ENCODE measurements at places on chromosomes 6 and 20.

GRCh38 chr20:61629602-61630390 is 377.7 kb downstream of the CDH4 start:
- no peak for DNase-seq

DNA sequence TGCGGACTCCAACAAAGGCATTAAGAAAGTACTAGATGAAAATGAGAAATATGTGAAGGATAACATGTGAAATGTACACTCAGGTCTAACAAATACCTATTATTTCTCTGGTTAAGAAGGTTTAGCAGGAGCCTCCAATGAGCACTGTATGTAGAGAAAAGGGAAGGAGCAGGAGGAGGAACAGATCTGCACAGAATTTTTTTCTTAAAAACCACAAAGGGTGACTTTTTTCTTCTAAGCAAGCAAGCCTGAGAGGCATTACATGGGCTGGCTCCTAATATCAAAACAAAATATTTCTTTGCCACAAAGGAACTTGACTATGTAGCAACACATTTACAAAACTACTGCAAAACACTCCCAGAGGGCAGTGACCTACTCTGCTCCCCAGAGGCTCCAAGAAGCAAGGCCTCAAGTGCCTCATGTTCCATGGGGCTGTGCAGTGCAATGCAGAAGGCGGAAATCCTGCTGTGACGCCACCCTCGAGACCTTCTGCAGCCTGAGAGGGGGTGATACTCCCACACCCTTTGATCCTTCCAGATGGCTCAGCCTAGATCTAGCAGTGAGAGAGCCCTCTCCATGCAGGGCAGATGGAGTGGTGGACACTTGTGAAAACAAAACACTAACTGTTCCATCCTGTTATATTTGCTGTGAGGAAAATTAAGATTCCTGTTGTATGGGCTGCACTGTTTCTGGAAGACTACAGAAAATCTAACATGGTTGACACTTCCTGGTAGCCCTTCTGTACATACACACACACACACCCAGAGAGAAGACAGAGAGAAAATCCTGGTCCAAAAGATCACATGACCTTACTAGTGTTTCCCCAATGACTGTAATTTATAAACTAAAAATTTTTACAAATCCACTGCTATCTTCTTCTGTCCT is 36.0 kb upstream of the SMIM29 start:
- DNase-seq = no peak

GRCh38 chr6:5087389-5087788 is 2.2 kb downstream of the PPP1R3G start:
- no peak for DNase-seq

DNA sequence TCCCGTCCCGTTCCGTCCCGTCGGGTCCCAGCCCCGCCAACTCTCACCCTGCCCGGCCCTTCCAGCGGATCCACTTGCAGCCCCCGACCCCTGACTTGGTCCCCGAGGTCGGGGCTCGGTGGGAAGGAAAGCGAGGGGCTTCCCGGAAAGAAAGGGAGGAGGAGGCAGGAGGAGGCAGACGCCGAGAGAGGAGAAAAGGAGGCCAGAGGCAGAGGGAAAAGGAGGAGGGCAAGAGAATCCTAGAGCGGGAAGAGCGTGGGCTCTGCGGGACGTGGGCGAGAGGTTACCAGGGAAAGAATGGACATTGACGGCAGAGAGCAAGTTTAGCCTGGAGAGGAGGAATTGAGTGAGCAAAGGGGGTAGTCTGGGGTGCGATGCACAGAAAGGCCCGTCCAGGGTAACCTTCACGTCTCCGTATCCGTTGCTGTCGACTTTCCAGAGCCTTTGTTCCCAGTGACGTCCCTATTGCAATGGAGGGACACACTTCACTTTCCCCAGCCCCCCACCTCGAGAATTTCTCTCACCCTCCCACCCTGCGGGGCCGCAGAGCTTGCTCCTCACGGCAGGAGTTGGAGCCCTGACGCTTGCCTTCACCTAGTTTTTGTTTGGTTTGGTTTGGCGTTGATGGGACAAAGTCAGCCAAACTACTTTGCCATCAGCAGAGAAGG is 477 bp upstream of the MOXD1 start:
- DNase-seq = no peak

DNA sequence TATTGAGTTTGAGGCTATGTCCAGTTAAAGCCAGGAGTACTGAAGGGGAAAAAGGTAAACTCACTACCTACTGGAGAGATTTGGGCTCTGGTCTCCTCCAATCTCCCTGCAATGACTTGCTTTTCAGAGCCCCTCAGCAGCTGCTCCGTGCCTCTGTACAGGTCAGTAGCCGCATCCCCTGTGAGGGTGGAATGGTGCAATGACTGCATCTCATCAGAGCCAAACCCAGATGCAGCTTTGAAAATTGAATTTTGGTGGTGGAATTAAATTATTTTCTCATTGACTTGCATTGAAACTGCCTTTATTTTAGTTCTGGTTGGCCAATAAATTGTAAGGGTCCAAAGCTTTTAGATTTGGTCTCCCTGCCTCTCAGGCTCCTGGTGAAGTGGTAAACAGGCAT is 166.7 kb downstream of the DLL1 start:
- no peak for DNase-seq

DNA sequence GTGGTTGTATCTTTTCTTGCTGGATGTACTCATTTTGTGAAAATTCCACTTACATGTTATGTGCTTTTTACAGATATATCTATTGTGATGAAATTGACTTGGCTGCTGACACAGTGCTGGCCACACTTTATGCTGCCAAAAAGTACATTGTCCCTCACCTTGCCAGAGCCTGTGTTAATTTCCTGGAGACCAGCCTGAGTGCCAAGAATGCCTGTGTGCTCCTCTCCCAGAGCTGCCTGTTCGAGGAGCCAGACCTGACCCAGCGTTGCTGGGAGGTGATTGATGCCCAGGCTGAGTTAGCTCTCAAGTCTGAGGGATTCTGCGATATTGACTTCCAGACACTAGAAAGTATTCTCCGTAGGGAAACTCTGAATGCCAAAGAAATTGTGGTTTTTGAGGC is 4.9 kb downstream of the BTBD3 start:
- no peak for DNase-seq

DNA sequence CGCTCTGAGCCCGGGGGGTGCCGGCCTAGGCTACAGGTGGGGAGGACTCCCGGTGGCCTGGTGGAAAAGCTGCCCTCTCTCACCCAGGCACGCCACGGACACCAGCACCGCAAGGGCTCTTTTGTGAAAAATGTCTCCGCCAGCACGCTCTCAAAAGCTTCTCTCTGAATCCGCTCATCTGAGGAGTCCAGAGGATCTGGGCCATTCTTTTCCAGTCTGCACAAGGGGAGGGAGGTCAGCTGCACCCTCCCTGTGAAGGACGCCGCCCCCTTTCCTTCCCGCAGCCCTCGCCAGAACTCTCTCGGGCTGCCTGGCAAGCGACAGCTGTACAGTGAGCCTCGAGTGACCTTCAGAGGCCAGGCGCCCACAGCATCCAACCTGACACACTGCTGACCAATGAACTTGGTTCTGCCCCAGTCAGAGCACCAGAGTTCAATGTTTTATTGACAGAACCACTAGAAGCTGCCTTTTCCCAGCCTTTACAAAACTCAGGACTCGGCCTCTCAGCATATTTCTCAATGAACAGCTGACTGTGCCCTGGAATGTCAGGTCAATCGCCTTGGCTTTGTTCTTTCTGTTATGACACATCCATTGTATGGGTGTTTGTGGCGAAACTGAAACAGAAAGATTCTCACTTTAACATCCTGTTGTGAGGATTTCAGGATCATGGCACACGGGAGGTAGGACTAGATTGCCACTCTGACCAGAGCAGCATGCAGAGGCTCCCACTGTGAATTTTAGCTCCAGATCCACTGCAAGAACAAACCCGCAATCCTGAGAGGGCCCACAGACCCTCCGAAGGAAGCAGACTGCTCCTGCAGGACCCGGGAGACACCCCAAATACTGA is 26.7 kb downstream of the SERPINB9 start:
- no peak for DNase-seq

- DNase-seq = no peak
Observed at GRCh38 chr6:15503346-15503680, 159.5 kb downstream of the DTNBP1 start.

GRCh38 chr6:144593392-144593791 is 308.3 kb downstream of the UTRN start:
- DNase-seq = no peak

- DNase-seq = no peak
Observed at GRCh38 chr20:55239269-55239668, 763.9 kb downstream of the DOK5 start.

GRCh38 chr6:12228447-12229146 is 61.6 kb upstream of the EDN1 start:
- DNase-seq = no peak

- no peak for DNase-seq
Observed at GRCh38 chr6:109821428-109821827, 130.3 kb downstream of the FIG4 start.

- no peak for DNase-seq
Observed at GRCh38 chr6:160319246-160319645, 28.9 kb upstream of the SLC22A3 start.

GRCh38 chr6:87183687-87184086 is 28.3 kb downstream of the ZNF292 start:
- DNase-seq = no peak

DNA sequence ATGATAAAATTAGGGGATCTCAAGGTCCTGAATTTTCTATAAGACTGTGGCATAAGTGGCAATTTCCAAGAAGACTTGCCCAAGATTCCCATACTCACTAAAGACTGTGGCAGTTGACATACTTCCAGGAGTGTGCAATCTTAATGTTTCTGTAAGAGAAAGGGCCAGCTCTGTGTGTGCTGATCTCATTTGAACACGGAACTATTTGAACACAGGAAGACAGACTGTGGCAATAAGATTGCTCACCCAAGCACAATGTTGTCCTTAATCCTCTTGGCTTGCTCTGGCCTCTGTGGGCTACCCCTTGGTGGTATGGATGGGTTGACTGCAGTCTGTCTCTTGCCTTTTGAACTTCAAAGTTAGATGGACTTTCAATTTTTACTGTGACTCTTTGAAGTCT is 151.4 kb downstream of the PHF3 start:
- DNase-seq = no peak

- DNase-seq = no peak
Observed at GRCh38 chr6:96794980-96795379, 42.3 kb downstream of the GPR63 start.

- no peak for DNase-seq
Observed at GRCh38 chr20:1637226-1637625, 17.4 kb upstream of the SIRPB1 start.

DNA sequence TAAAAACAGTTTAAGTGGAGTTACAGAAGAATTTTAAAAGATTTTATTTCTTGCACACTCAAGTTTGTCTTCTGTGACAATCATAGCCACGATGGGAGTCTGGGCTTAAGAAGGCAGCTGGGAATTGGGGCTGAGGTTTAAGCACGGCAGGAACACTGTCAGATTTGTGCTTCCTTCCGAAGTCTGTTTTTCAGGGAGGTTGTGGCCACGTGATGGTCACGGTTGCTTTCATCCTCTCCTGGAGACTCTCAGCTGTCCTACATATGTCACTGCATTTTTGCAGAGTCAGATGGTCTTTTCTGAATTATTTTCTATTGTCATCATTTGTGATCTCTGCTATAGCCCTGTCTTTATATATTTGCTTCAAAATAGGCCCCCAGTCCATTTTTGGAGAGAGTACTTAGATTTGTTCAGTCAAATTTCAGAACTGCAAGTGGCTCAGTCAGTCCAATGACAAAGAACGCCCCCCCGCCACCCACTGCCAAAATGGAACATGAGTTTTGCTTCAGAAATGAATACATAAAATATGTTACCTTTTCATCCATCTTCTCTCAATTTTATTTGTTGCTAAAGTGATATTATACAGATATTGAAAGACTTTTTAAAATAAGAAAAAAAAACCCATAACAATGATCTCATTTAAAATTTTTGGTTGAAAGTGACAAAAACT is 111.8 kb upstream of the ZFP64 start:
- no peak for DNase-seq

GRCh38 chr20:43653966-43654365 is 12.9 kb upstream of the MYBL2 start:
- DNase-seq = no peak

- DNase-seq = peak; percentile 51
Observed at GRCh38 chr6:34514593-34515472, 41.3 kb downstream of the SPDEF start.

- no peak for DNase-seq
Observed at GRCh38 chr6:136337121-136337520, 47.5 kb upstream of the BCLAF1 start.

DNA sequence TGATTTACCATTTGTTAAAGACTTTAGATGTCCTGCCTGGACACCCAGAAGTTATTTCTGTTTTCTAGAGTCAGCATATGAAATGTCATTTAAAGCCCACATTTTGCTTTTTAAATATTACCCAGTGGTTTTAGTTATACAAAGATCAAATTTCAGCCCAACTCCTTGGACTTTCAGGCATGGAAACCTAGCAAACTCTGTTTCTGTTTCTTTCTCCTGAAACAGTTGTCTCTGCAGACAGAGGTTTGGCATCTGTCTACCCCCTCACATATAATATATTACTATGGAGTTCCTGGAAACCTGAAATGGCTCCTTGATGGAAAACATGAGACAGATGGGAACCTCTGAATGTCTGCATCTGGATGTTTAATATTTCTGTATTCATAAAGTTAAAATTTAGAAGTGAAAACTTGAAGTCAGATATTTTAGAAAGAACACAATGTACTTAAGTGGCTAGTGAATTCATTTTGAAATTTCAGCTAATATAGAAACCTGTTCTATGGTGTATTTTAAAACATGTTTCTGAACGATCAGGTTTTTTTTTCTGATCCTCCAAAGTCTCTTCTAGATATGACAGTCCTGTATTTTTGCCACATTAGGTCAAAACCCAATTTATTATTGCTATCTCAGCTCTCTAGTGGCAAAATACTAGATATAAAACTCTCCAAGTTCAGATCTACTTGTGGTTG is 743.3 kb downstream of the CD109 start:
- no peak for DNase-seq

DNA sequence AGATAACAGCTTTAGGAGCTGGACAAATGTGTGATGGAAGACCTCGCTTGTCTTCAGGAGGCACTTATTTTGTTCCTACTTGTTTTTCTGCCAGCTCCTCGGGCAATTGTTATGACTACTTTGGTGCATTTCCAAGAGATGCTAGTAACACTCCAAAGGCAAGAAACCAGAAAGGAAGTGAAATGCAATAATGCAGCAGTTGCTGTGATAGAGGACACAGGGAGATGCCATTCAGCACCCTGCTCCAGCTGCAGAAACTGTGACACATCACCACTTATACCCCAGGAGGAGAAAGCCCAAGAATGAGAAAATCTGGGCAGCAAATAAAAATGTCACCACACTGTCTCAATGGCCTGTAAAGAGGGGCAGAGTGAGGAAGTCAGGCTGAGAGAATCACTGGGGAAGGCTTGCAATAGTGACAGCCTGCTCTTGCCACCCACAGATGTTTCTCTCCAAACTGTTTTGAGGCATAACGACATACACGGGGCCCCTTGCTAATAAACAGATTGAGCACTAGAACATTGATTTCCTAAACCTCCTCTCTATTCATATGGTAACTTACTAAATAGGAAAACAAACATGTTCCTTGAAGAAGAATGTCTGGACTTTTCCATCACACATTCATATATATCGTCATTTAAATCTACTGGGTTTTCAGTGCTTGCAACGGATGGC is 231.0 kb upstream of the PRND start:
- DNase-seq = no peak

Data from NCI-H1694 (cell line).